ENCODE measurements at places on chromosomes 7 and 10.

DNA sequence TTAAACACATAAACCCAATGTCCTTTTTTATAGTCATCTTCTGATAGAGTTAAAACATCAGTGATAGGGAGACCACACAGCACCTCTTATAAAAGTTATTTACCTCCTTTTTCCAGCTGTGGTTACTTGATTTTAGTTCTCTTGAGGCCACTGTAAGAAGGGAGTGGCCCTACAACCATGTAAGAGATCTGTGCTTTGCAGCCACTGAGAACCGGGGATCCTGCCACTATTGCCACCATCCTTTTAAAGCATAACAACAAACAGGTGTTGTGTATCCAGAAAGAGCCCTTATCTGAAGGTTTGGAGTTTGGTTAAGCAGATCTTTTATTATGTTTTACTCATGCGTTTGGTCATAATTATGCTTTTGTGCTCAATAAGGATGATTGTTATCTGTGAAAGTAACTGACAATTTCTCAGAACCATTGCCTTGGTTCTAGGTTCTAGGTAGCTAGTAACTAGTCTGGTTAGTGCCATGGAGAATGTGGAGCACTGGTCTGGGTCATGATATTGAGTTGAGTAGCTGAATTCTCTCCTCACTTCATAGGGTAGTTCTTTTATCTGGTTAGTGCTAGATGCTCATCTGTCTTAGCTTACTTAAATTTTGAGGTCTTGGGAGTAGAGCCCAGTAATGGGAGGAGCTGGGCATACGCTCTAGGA lies 56.5 kb downstream of the ST7 start:
- DNase-seq = no peak

DNA sequence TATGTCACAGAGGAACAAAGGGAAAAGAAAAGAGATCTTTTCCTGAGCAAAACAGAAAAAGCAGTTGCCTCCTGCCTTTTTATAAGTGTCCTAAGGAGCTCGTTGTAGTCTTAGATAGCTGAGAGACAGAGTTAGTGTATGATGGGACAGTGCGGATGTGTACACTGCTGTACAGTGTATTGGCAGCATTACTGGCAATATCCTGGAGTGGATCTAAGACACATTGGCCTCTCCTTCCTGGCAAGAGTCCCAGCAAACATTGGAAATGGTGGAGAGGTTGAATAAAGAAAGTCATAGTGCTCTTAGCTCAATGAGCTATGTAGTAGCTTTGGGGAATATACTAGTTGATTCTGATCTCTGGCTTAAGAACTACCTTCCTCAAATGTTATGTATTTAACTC lies 22.7 kb downstream of the GARS1 start:
- DNase-seq = no peak

DNA sequence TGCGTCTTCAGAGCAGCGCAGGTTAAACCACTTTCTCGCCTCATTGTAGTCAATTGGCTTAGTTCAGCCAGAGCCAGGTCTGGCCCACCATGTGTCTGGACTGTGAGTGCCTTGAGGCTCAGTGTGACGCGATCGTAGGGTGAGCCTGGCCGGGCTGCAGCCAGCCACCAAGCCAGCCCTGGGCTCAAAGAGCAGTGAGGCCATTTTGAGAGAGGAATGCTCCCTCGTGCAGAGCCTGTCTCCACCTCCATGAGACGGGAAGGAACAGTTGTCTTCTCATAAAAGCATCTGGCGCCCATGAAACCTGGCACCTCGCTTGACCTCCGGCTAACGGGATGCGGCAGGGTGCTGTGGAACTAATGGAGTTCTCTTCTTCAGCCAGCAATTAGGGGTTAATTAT lies 34.5 kb downstream of the LHPP start:
- DNase-seq = no peak

DNA sequence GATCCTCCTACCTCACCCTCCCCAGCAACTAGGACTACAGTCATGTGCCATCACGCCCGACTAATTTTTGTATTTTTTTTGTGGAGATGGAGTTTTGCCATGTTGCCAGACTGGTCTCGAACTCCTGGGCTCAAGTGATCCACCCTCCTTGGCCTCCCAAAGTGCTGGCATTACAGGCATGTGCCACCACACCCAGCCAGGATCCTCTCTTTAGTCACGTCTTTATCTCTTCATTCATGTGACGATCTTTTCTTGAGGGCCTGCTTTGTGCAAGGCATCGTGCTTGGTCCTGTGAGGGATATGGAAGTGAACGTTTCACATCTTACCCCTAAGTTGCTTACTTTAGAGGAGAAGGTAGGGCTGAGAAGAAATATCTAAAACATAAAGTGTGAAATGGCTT lies 21.6 kb downstream of the WBP1L start:
- no peak for DNase-seq

- no peak for DNase-seq
Observed at GRCh38 chr7:124366118-124366517, 333.3 kb upstream of the TMEM229A start.

GRCh38 chr7:114084472-114085312 lies 165.9 kb upstream of the PPP1R3A start:
- peak; percentile 46 for DNase-seq

GRCh38 chr7:25854059-25854458 lies 297.9 kb upstream of the NFE2L3 start:
- no peak for DNase-seq

DNA sequence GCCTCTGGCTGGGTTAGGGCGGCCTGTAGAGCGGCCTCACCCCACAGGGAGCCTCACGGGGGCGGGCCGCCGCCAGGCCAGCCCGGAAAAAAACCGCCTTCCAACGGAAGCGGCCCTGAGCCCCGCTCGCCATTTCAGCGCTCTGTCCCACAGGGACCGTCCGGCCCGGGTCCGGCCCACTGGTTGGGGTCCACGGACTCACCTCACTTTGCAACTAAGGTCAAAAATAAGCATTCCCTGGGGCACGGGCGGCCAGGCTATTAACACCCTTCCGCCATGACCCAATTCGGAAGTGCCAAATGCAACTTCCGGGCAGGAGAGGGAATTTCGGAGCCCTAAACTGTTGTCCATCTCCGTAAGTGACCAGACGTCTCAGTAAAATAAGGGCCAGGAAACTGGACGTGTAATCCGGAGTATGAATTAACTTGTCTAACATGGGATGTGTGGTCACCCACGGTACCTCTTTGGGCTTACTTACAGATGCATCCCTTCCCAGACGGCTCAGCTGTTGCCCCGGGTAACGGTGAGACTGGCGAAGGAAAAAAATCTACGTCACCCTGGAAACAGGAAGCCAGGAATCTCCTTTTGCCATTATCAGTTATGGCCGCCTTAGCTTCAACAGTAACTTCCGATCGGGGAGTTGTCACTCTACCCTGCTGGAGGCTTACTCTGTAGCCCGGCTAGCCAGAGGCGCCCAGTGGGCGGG lies at the start of gene BBIP1:
BBIP1 (minus strand) TSS at position 538 of the 706 bp plus-strand sequence. CDS start 1,023 bp downstream, outside the sequence.
- DNase-seq = peak; percentile 92

DNA sequence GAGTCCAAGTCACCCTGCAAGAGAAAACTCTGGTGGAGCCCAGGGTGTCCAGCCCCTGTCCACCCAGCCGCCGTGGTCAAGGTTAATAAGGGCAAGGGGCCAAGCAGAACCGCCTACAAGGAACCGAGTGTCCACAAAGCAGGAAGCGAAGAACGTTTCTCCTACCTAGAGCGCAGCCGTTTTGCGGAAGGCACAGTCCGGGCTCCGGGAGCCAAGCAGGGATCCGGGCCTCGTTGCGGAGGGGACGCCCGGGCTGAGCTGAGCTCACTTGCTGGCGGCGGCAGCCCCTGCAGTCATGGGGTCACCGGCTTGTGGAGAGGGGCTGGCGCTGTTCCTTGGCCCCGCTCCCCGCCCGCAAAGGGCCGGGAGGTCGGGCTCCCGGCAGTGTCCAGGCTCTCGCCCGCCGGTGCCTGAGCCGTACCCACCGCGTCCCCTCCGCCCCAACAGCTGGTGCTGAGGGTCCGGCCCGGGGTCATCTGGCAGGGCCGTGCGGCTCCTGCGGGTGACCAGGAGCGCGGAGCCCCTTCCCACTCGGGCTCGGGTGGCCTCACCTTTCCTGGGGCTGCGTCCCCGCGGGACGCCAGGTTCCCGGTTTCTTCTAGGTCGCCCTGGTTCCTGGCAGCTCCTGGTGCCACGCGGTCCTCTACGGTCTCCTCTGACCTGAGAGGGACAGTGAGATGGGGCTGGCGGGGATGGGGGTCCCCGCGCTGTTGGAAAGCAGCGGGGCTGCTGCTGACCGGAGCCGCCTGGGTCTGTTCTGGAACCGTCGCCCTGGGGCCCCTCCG lies 14.0 kb upstream of the ZNF273 start:
- DNase-seq = peak; percentile 48

- no peak for DNase-seq
Observed at GRCh38 chr7:26397332-26397731, 105.7 kb downstream of the SNX10 start.

DNA sequence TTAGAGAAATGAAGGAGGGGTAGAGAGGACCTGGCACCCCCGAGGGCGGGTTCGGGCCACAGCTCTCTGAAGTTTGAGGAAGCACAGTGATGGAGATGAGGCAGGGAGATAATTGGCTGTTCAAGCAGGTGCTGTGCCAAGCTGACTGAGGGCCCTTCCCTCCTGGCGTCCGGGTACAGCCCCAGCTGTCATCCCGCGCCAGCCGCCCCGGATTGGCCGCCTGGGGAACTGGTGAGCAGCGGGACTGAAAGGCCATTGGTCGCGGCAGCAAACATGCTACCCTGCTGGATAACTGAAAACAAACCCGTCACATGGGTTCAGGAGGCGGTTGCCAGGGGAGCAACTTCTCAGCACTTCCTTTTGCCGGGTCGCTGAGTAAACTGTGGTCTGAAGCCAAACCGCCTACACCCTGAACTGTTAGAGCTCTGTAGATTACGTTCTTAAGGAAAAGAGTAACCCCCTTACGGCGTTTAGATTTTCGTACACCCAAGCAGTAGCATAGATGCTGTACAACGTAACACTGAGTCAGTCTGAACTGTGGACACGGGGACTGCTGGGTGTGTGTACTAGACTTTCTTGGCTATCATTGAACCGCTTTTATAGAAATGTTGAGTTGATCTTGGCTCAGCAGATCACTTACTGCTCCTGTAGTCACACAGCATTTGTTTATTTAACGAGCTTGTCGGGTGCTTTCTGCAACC lies 1.3 kb downstream of the INSIG1 start:
- peak; percentile 94 for DNase-seq

- no peak for DNase-seq
Observed at GRCh38 chr10:42885491-42886270, 103.1 kb downstream of the BMS1 start.

DNA sequence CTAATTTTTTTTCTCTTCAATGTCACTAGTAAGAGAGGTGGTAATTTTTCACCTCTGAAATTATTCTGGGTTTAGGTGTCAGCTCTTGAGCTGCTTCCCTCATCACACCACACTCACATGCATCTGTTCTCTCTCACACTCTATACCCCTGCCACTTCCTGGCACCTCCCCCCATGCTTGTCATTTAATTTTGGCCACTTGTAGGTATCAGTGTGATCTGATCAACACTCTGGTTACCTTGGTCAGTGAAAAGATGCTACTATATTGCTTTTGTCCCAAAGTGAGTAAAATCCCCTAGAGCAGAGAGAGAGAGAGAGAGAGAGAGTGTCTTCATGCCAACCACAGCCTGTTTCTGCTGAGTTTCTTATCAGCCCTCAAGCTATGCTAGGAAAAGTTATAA lies 42.5 kb downstream of the STK17A start:
- no peak for DNase-seq

- no peak for DNase-seq
Observed at GRCh38 chr7:130157700-130158099, 47.5 kb downstream of the TMEM209 start.

GRCh38 chr7:74287303-74288033 lies 1.7 kb upstream of the CLIP2 start:
- DNase-seq = no peak

DNA sequence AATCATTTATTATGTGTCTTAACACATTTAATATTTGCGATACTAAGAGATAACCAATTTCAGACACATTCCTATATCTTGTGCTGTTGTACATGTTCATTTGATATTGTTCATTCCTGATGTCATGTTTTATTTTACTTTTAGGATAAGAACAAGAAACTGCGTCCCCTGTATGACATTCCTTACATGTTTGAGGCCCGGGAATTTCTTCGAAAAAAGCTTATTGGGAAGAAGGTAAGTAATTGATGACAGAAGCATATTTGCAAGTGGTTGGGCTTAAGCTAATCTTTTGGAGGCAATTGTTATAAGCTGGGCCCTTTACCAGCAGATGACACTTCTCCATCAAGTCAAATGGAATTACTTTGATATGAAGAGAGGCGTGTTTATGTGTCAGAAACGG lies 155.3 kb downstream of the SND1 start:
- no peak for DNase-seq

- peak; percentile 17 for DNase-seq
Observed at GRCh38 chr7:117907049-117907640, 33.9 kb upstream of the CTTNBP2 start.

DNA sequence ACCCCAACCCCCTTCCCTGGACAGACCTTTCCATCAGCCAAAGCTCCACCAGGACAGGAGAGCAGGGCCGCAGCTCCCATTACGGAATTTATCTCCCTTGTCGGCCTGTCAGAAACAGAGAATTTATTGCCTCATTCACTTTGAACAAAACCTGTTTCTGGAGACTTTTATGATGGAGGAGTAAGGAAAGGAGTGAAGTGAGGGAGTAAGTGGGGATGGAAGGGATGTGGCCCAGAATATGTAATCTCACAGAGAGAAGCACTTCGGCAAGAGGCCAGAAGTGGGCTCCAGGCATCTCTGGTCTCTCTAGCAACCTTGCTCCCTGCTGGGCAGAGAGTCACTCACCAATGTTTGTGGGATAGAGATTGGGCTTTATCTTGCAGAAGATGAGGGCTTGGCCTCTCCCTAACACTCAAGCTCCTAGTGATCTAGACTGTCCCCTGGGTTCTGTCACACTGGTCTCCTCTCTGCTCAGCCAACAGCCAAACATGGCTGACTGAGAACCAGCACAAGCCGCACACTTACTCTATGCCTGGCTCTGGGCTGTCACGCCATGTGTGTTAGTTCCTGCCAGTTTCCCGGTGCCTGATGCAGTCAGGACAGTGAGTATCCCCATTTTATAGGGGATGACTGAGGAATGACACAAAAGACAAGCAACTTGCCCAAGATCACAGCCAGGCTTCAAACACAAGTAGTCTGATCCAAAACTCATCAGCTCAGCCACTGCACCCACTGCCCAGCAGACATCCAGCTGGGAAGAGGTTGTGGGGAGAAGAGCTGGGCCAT lies 149.4 kb upstream of the ZMIZ1 start:
- DNase-seq = no peak

DNA sequence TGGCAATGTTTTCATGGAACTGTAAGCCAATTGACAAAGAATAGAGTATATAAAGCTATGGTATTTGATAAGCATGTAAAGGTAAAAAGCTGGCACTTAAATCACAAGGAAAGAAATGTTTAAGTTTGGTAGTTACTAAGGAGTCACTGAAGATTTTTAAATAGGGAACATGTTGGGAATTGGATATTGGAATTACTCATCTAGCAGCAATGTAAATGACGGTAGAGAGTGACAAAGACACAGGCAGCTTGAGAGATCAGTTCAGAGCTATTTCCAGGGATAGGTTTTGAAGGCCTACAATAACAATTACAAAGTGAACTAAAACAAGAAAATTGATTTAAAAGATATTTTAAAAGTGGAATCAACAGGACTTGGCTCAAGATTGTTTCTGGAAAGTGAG lies 36.8 kb downstream of the SP8 start:
- no peak for DNase-seq

- no peak for DNase-seq
Observed at GRCh38 chr10:79295563-79295962, 51.7 kb upstream of the PPIF start.

- no peak for DNase-seq
Observed at GRCh38 chr10:104216631-104217030, 15.5 kb downstream of the CFAP43 start.

GRCh38 chr10:98477861-98478260 lies 31.1 kb upstream of the HPS1 start:
- no peak for DNase-seq

GRCh38 chr7:154532771-154533170 lies 470.2 kb downstream of the PAXIP1 start:
- no peak for DNase-seq

Measured in iPS-NIHi11 (cell line).